ENCODE measurements at places on chromosomes 1 and 21.

GRCh38 chr1:45911634-45912033 lies 108.2 kb downstream of the MAST2 start:
- DNase-seq, result no peak

DNA sequence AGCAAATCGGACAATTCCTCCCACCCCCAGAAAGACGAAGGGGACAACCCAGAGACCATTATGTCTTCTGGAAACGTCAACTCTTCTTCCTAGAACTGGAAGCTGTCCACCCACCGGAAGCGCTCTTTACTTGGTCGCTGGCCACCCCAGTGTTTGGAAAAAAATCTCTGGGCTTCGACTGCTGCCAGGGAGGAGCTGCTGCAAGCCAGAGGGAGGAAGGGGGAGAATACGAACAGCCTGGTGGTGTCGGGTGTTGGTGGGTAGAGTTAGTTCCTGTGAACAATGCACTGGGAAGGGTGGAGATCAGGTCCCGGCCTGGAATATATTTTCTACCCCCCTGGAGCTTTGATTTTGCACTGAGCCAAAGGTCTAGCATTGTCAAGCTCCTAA lies 3.2 kb downstream of the S1PR1 start:
- no peak for DNase-seq

DNA sequence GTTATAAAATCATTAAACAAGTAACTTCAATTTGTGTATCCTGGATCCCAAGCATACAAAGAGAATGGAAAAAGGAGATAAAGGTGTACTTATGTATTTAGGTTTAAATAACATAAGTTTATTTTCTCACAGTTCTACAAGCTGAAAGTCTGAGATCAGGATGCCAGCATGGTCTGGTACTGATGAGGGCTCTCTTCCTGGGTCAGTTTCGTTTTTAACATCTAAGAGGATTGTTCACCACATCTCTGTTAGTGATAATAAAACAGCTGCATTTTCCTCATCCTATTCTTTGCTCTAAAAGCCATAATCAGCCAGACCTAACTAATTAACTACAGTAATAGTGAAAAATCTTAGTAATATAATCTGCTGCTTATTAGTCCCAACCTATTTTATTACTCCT lies 5.2 kb downstream of the EGLN1 start:
- DNase-seq, result no peak

DNA sequence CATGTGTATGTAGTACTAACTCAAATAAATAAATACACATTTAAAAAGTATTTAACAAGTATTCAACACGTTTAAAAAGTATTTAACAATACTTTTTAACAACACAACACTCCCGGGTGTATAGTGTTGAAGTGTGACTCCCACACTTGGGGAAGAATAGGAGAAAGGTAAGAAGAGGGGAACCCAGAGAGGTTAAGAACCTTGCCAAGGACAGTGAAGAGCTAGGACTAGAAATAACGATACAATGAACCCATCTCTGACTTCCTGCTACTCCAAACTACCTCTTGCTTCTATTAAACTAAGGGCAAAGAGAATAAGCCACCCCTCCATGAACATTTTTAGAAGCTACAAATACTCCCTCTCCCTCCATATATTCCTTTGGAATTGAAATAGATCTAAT lies 1.7 kb upstream of the GFI1 start:
- DNase-seq, result no peak

DNA sequence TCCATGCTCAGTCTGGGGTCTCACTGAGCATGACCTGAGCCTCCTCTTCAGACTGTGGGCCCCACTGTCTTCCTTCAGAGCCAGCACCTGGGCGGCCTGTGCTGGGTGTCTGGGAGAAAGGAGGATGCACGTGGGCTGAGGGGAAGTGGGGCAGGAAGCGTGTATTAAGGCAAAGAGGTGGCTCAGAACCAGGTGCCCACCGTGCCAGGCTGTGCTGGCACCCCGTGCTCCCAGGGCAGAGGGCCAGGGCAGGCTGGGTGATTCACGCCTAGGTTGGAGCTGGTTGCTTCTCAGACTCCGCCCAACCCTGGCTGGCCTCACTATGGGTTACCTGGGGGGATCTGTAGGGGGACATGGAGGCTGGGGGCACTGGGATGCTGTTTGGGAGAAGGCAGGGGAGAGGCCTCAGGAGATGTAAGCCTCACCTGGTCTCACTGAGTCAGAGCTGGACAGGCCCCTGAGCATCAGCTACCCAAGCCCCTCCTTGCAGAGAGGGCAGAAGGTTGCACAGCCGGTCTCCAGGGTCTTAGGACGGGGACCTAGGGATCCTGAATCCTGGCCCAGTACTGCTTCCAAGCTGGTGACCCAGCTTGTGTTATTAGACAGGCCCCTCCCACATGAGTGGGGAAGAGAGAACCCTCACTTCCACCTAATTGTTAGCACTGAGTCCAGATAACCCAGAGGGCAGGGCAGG lies 18.6 kb upstream of the PADI1 start:
- no peak for DNase-seq

DNA sequence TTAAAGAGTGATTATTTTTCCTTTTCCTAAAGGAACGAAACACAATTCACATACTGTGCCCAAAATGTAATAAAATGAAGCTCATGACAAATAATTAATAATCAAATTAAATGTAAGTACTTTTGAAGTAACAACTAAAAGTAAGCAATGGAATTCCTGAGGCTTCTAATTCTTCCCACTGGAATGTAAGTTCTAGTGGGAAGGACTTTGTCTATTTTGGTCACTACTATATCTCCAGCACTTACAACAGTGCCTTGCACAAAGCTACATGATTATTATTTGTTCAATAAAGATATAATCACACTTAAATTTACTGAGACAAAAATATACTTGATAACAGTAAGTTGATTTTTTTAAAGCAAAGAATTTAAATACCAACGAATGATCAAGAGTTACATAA lies 128.8 kb downstream of the COQ8A start:
- DNase-seq, result no peak

DNA sequence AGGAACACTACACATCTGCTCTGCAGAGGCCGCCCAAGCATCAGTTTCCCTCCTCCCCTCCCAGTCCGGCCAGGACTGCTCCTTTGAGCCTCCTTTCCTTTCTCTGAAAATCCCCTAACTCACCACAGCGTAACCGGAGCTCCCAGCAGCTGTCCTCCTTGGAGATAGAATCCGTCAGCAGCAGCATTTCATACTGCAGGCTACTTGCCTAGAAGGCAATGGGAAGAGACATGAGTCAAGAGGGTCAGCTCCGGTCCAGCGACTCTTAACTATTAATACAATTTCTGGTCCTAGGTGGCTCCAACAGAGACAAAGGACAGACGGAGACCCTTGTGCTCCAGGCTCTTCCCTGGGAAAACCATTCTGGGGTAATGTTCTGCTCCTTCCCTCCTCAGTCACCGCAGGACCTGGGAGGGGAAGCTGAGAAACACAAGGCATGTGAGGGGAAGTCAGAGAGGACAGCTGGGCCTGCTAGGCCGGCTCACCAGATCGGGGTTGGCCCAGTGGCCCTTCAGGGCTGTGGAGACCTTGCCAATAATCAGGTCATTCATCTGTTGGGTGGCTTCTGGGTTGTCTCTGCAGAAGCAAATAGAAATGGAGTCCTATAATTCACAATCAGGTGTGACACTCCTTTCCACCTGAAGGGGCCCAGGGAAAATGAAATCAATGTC lies 99.7 kb downstream of the UBR4 start:
- no peak for DNase-seq

- DNase-seq, result no peak
Observed at GRCh38 chr1:242033447-242033846, 34.5 kb upstream of the MAP1LC3C start.

DNA sequence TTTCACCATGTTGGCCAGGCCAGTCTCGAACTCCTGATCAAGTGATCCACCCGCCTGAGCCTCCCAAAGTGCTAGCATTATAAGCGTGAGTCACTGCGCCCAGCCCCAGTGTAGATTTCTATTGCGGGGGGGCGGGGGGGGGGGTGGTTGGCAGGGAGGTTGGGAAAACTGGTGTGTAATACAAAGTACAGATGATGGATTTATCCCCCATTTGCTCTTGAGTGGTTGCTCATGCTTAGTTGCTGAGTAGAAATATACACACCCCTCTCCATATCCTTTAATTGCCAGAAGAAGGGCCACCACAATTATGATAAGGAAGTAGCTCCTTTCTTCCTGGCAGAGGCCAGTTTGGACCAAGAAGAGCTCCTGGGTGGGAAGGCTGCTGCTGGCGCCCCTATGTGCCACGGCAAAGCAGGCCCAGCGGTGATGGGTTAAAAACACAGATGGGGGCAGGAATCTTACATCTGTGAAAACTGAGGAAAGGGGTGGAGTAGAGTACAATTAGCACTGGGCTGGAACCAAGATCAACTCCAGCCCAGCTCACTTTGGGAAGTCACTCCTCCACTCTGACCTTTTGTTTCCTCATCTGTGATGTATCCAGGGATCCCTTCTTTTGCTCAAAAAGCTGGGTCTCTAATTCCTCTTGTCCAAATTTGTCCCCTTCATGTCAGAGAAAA lies 55.2 kb downstream of the MRPL37 start:
- DNase-seq, result no peak

DNA sequence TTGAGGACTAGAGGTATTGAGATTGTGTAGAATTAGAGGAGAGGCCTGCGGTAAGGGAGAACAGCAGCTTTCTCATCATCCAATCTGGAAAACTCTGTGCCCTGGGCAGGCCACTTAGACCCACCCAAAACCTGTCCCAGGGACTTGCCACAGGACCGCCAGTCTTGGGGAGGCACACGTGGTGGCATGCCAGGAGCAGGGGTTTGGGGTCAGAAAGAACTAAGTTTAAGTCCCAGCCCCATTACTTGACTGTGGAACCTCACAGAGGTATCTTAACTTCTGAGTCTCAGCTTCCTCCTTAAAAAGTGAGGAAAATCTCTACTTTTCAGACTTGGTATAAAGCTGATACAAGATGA lies 356.6 kb downstream of the HHAT start:
- DNase-seq, result no peak
